ENCODE measurements at places on chromosomes 3 and 15. TPM values are rescaled to one million over a fixed set of nuclear protein-coding genes. Genes with fewer than 3 reads are reported as not detected.
A peak's percentile ranks its signal among the peaks of the same experiment; 100 is the strongest.

DNA sequence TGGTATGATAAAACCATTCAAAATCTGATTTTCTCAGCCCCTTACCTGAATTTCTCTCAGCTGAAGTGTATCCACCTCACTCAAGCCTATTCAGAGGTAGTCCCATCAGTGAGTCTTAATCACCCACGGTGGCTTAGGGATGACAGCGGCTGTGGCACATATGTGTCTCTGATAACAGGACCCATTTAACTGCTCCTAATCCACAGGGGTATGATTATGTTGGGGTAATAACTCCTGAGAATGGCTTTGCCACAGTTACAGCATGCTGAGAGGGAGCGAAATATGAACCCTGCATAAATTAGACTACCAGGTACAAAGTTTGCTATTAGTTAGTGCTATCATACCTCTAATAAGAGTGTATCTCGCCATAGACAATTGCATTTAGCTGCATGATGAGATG lies 10.6 kb downstream of the CLRN1 start:
- no peak for DNase-seq

The ANKUB1 gene
- total RNA-seq = not detected

DNA sequence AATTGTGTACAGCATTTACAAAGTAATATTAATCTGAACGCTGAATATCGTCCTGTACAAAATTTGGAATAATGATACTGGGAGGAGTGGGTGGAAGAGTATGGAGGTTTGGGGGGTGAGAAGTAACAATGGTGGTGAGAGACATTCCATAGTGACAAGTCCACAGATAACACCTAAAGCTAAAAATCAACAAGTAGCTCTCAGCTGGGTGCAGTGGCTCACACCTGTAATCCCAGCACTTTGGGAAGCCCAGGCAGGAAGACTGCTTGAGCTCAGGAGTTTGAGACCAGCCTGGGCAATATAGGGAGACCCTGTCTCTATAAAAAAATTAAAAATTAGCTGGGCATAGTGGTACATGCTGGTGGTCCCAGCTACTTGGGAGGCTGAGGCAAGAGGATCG lies 5.1 kb downstream of the MRPS25 start:
- no peak for DNase-seq

DNA sequence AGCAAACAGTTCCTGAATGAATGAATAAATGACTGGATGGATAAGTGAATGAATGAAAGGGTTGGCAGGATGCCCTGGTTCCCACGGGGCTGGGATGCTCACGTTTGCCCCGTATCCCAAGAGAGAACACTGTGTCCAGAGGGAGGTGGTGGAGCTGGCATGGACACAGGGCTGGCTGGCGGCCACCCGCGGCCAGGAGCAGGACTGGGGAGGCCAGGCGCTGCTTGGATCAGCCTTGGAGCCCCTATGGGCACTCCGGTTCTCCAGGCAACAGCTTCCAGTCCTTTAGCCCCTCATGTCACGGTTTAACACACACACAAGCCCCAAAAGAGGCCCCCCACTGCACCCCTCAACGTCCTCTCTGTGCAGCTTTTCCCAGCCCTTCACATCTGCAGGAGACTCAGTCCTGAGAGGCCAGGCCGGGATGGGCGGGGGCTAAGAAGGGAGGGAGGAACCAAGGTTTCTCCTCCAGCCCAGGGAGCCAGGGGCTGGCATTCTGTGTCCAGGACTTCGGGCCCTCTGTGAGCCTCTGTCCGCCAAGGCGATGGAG lies 86.0 kb upstream of the ALDH1L1 start:
- peak; percentile 49 for DNase-seq

The EOMES gene
- not detected for total RNA-seq

DNA sequence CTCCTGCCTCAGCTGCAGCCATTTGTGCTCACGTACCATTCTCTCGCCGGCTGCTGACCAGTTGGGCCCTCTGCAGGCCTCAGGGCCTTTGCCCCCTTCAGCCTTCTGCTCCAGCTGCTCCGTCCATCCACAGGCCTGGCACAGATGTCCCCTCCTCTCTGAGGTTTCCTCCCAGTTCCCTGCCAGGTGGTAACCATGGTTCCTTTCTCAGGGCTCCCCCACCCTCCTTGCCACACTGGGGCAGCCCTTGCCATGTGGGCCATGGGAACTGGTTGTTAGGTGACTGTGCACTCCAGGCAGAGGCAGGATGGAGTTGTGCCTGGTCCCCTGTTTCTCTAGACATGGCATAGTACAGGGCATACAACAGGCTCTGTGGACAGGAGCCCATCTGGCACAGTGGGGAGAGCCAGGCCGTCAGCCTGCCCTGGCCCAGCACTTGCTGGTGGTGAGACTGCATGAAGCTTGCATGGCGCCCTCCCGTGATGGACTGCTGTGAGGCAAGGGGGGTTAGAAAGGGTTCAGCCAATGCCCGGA lies 148.9 kb downstream of the DNAJB8 start:
- DNase-seq = no peak

- DNase-seq = peak; percentile 48
Observed at GRCh38 chr3:156551261-156551660, 3.7 kb downstream of the SSR3 start.

The FAN1 gene
- total RNA-seq = 9.6 TPM

GRCh38 chr3:43728947-43729346 lies 38.2 kb downstream of the ABHD5 start:
- no peak for DNase-seq

The SERINC4 gene
- not detected for total RNA-seq

Measured in M059J (cell line).